ENCODE measurements at places on chromosomes 12 and 14.

- peak; percentile 63 for DNase-seq
Measured at GRCh38 chr14:89214221-89214965, 202.6 kb downstream of the FOXN3 start.

DNA sequence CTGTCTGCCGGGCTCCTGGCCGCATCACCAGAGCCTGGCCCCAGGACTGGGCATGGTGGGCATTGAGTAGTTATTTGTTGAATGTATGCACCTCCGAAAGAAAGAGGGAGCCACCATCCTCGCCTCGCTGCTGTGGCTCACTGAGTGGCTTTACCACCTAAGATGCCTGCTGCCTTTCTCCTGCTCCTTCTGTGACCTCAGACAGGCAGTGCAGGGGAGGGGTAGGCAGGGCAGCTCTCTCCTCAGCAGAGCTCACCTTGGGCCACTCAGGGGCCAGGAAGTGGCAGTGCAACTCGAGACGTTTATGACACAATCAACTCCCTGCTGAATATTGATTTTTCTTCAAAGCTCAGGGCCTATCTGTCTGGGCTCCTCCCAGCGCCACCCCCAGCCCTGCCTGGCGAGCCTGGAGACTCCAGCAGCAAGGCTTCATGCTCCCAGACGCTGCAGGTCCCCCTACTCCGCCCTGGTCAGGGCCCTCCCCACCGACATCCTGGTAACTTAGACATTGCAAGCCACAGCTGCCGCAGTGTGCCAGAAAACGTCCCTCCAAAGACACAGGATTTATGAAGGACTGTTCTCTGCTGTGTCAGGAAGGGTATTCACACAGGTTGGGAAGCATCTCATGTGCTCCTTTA lies 84.3 kb upstream of the DIO3 start:
- DNase-seq, result peak; percentile 93

DNA sequence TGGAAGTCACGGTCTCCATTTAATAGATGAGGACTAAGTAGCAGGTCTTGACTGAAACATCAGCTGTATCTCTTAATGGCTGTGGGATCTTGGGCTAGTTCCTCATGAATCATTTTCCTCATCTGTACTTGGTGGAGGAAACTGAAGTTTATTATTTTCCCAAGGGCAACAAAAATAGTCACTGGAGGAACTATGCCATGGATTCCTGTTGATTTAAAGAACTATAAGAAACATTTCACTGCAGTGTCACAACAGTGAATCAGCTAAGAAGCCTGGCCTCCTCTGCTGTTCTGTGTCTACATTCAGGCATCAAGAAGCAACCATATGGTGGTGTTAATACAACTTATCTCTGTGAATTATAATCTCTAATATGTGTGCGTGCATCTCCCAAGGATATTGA lies 200.5 kb downstream of the STXBP6 start:
- no peak for DNase-seq

GRCh38 chr14:102085948-102086708 lies 716 bp downstream of the HSP90AA1 start:
- no peak for DNase-seq

- no peak for DNase-seq
Measured at GRCh38 chr12:7709969-7710675, 1.1 kb upstream of the DPPA3 start.

- DNase-seq, result no peak
Measured at GRCh38 chr12:2479851-2480535, 314.8 kb upstream of the FKBP4 start.

- DNase-seq, result peak; percentile 59
Measured at GRCh38 chr12:13504736-13505135, 308.2 kb downstream of the EMP1 start.

GRCh38 chr14:94449930-94450329 lies 2.7 kb downstream of the SERPINA11 start:
- DNase-seq, result no peak

GRCh38 chr12:110563702-110564470 lies 19.2 kb downstream of the PPTC7 start:
- DNase-seq, result no peak

- DNase-seq, result no peak
Measured at GRCh38 chr12:93274937-93275336, 102.8 kb upstream of the NUDT4 start.

DNA sequence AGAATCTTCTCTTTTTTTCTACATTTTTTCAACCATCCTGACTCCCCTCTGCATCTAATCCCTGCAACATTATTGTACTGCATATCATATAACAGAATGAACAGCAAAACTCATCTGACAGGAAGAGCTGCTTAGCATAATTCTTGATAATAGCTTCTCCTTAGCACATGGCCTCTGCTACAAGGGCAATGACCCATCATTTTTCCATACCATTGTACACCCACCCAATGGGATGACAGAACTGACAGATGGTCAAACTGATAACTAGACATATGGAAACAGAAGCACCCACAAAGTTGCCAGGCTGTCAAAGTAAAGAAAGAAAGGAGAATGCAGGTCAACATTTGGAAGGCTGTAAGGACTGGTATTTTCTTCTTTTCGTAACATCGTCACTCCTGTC lies 390.4 kb upstream of the USP15 start:
- DNase-seq, result no peak

- DNase-seq, result peak; percentile 99
Measured at GRCh38 chr12:9064815-9065606, 50.7 kb downstream of the A2M start.

DNA sequence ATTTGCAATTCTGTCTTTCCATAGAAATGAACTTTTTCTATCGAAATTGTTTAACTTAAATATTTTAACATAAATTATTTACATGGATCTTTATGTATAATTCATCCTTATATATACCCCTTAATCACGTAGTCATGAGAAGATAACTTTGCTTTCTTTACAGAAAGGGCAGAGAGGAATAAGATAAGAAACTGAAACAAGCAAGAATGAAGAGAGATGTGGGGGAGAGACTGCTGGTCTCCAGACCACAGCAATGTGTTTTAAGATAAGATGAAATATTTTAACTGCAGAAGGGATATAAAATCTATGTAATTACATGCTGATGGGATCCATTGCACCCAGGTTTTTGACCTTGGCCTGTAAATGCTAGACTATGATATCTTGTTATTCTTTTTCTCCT lies 34.7 kb upstream of the DNM1L start:
- DNase-seq, result no peak

- DNase-seq, result no peak
Measured at GRCh38 chr14:63960926-63961567, 108.2 kb downstream of the SYNE2 start.

DNA sequence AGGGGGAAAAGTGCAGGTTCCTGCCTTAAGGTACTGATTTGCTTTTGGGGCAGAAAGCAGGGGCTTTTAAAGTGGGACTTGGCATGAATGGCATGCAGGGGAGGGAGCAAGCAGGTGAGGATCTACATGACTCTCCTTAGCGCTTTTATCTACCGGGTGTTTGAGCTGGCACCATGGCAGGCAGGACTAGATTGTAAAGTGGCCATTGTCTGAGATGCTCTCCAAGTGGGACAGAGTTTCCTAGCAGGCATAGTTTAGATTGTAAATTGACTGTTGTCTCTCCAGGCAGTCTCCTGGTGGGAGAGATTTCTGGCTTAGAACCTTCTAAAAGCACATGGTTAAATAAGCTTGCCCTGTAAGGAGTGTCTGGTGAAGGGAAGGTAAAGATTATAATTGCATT lies 5.3 kb upstream of the DICER1 start:
- no peak for DNase-seq

DNA sequence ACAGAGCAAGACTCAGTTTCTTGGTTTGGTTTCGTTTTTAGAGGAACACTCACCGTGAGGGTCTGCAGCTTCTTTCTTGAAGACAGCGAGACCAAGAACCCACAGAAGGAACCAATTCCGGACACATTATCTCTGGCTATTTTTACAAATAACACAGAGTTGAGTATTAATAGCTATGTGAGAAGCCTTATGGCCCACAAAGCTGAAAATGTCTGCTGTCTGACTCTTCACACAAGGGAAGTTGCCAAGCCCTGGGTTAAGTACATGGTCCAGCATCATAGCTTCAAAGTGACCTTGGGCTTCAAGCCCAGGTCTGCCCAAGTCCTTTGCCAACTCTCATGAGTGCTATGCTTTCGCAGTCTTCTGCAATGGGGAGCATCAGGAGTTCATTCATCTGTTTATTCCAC lies 2.6 kb upstream of the LGMN start:
- no peak for DNase-seq

All from islet precursor cell (in vitro differentiated cells).